Prostate gland (tissue), 2 donors: ENCODE measurements at places on chromosomes 12 and 14.

GRCh38 chr12:58368001-58368400 lies 426.6 kb downstream of the ATP23 start:
- DNase-seq: no peak

DNA sequence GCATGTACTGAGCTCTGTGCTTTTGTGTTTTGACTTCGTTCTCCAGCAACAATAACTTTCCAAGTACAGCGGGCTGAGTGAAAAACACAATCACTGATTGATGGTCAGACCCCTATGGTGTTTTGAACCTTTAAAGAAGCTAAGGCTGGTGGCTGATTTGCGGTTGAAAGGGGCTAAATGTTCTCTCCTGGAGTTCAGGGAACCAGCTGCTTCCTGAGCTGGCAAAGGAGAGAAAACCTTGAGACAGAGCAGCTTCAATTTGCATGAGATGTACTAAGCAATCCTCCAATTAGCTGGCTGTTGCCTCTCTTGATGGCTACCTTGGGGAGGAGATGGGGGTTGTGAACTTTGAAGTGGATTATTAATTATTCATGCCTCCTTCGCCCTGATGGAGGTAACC lies 546.7 kb upstream of the SEL1L start:
- DNase-seq: no peak

DNA sequence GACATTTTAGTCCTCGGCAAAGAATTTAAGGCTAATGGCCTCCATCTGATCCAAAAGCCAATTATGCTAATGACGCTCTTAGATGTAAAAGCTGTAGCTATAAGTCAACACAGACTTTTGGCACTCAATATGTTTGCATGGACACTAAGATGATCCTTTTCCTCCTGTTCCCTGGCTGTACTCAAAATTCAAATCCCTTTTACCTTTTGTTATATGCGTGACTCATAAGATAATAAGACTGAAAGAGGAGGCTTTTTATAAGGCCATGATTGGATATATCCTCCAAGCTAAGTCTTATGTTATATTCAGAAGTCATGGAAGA lies 89.8 kb downstream of the PDZRN4 start:
- no peak for DNase-seq

DNA sequence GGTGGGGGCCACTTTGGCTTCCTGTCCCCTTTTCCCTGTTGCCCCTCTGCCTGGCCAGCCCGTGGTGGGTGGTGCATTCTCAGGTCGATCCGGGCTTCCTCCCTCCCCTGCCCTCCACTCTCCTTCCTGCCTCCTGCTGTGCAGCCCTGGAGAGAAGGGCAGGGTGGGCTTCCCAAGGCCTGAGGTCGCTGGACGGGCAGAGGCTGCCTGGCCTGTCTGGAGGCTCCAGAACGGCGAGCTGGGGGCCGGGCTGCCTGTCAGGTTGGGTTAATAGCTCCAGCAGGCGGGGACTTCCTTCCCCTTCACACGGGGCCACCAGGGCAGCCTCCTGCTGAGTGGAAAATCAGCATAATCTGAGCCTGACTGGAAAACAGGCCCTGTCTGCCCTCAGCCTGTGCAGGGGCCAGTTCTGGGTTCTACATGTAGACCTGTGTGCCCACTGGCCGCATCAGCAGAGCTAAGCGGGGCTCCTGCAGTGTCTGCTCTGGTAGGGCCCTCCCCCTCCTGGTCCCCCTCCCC lies 11.3 kb downstream of the KIF26A start:
- DNase-seq: no peak

GRCh38 chr12:91902860-91903683 lies 242.6 kb downstream of the BTG1 start:
- DNase-seq: no peak

DNA sequence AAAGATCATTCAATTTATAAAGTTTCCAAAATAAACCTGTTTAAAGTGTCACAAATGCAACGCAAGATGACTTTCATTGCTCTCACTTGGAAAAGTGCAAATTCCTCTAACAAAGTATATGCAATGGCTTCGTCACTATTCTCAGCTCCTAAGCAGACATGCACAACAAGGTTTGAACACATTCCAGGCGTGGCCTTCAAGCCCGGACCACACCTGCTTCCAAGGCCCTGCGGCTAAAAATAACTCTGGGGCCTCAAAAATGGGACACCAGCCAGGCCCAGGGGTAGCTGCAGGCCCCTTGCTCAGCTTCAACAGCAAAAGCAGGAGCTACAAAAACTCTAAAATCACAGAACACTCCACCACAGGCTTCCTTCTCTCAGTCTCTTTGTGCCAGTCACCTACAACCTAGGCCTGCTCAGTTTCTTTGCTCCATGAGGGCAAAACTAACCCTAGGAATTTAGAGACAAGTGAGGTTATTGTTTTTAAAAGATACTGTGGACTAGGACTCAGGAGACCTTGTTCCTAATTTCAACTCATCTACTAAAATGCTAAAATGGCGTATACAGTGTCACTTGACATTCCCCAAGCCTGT lies 29.3 kb downstream of the DUSP16 start:
- no peak for DNase-seq

GRCh38 chr14:42112108-42112507 lies 505.4 kb downstream of the LRFN5 start:
- DNase-seq: no peak

DNA sequence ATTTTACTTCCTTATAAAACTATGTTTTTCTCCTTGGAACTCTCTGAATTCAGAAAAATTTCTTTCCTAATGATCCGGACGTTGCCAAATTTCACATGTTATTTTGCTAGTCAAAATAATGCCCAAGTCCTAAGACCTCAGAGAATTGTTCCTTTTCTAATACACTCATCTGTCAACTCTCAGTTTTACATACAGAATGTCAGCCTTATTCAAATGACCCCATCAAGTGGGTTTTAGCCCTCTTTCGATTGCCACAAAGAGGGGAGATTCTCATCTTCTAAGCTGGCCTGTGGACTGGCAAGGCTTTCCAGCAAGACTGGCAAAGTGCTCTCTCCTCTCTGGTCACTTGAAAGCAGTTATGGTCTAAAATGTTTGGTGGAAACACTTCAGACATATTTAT lies 99.3 kb upstream of the GPHB5 start:
- DNase-seq: no peak

GRCh38 chr14:80521456-80521855 lies 310.2 kb upstream of the DIO2 start:
- no peak for DNase-seq

DNA sequence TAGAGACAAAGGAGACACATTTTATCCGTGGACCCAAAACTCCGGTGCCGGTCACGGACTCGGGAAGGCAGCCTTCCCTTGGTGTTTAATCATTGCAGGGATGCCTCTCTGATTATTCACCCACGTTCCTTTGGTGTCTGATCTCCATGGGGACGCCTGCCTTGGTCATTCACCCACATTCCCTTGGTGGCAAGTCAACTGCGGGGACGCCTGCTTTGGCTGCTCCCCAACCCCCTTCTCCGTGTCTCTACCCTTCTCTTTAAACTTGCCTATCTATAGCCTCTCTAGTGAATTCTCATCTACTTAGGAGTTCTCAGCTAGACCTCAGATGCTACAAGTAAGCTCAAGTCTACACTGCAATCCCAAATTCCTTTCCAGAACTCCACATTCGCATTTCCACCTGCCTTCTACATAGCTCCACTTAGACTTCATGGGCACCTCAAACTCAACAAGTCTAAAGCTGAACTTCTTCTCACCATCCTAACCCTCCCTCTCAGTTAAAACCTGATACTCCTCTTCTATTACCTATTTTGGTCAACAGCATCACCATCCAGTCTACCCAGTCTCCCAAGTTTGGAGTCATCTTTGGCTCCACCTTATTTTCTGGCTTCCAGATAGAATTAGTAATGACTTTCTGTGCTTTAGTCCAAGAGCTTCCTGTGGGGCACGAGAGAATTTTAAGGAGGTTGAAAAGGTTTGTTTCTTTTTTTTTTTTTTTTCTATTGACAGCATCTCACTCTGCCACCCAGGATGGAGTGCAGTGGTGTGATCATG lies 14.4 kb downstream of the SPTLC2 start:
- DNase-seq: no peak

DNA sequence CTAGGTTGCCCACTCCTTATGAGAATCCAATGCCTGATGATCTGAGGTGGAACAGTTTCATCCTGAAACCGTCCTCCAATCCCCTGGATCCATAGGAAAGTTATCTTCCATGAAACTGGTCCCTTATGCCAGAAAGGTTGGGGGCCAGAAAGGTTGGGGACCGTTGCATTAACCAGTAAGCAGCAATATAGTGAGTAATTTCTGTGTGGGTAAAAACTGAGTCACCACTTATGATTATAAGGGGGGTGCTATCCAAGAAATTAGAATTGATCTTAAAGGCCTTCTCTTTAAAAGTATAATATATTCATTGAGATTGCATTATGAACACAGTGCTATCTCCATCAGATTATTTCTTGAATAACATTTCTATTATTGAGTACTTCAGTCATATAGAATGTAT lies 97.2 kb downstream of the PCNX1 start:
- no peak for DNase-seq

- no peak for DNase-seq
These were observed 18.4 kb downstream of the CMKLR1 start for GRCh38 chr12:108320507-108321293.
